ENCODE measurements at places on chromosomes 7 and 10. TPM values are rescaled to one million over a fixed set of nuclear protein-coding genes. Genes with fewer than 3 reads are reported as not detected.

Gene MEIG1
- total RNA-seq: not detected

DNA sequence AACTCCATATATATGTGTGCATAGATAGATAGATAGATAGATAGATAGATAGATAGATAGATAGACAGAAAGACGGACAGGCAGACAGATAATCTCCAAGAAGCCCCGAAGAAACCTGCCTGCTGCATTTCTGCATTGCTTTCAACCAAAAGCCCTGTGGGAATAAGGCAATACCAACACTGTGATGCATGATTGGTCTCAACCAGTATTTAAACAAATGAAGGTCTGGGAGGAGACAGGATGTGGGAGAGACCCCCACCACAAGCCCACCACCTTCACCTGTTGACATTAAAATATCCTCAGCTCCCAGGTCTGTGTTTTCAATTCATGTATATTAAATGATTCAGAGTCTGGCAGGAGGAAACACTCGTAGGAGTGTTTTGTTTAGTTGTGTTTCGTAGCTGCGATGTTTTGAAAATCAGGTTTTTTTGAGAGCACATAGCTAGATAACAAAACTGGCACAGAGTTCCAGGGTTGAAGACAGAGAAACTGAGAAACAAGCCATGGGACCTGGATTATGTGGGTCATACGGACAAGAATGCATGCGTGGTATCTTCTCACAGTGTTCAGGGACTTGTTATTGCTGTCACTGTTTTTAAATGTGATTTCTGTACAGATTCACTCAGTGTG, 200.7 kb upstream of the AHR start:
- DNase-seq: no peak
- no peaks in the 10 kb centered on the region for H3K36me3 ChIP-seq
- no peak overlapping the region for H3K27ac ChIP-seq
- no peaks in the 10 kb centered on the region for H3K4me1 ChIP-seq
- H3K4me3 ChIP-seq: no peak overlapping the region

DNA sequence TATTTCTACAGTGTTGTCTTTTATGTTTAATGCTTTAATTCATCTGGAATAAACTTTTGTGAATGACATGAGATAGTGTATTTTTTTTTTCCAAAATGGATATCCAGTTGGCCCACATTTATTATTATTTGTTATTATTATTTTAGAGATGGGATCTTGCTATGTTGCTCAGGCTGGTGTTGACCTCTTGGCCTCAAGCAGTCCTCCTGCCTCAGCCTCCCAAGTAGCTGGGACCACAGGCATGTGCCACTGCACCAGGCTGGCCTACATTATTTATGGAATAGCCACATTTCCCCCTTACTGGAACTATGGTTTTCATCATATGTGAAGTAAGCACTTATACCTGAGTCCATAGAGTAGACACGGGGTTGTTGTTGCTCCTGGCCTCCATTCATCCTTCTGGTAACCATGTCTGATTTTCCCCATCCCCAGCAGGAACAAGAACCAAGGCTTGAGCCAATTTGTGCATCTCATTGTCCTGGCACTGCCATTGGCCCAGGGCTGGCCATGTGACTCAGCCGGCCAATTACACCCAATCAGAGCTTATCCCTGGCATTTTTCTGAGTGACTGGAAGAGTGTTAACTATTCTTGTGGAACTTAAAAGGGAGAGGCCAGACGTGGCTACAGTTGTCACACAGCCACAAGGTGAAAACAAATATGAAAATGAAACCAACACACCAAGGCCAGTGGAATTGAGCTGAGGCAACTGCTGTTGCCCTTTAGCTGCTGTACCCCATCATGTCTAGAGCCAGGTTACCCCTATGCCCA, 23.1 kb downstream of the PRF1 start:
- H3K4me3 ChIP-seq: no peak overlapping the region
- DNase-seq: peak; percentile 36
- H3K27me3 ChIP-seq: no peaks in the 10 kb centered on the region
- H3K4me1 ChIP-seq: 0 out of 2 replicates have a peak, but pooled peaks cover 3% of the 10 kb centered on the region
- H3K27ac ChIP-seq: no peak overlapping the region

GRCh38 chr10:4638099-4638498, 187.9 kb upstream of the AKR1E2 start:
- no peak overlapping the region for H3K4me3 ChIP-seq
- no peaks in the 10 kb centered on the region for H3K36me3 ChIP-seq
- 0 out of 2 replicates have a peak, but pooled peaks cover 2% of the 10 kb centered on the region for H3K27me3 ChIP-seq
- no peaks in the 10 kb centered on the region for H3K4me1 ChIP-seq
- no peak overlapping the region for H3K27ac ChIP-seq

DNA sequence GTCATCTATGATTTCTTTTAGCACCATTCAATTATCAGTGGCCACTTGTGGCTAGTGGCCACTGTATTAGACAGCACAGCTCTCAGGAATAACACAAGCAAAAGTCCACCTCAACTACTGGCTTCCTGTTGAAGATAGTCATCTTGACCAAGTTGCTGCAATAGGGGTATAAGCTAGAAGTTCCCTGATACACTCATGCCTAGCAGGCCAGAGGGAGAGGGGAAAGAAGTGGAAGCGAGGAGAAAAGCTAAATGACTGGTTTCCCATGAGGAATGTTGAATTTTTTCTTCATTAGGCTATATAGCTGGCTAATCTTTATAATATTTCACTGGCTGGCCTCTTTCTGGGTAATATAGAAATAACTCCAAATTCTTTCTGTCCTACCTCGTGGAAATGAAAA, 327.5 kb upstream of the MEOX2 start:
- no peak for DNase-seq
- no peaks in the 10 kb centered on the region for H3K4me1 ChIP-seq
- H3K27me3 ChIP-seq: no peaks in the 10 kb centered on the region
- H3K4me3 ChIP-seq: no peak overlapping the region
- H3K27ac ChIP-seq: no peak overlapping the region

DNA sequence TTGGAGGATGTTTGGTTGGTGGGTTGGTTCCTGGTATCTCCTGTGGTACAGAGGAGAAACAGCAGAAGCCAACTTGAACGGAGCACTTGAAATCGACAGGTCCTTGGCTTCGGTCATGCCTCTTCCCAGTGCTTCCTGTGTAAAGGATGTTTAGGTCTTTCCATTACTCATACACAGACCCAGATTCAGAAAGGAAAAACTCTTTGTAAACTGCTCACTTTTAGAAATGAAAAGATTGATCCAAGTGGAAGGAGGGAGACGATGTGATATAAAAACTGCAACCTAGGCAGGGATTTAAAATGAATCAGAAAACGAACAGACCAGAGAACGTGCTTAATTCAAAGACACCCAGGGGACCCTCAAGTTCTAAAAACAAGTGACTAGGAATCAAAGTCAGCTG, 338.4 kb downstream of the GALNT17 start:
- H3K27ac ChIP-seq: no peak overlapping the region
- no peaks in the 10 kb centered on the region for H3K36me3 ChIP-seq
- H3K4me3 ChIP-seq: no peak overlapping the region

DNA sequence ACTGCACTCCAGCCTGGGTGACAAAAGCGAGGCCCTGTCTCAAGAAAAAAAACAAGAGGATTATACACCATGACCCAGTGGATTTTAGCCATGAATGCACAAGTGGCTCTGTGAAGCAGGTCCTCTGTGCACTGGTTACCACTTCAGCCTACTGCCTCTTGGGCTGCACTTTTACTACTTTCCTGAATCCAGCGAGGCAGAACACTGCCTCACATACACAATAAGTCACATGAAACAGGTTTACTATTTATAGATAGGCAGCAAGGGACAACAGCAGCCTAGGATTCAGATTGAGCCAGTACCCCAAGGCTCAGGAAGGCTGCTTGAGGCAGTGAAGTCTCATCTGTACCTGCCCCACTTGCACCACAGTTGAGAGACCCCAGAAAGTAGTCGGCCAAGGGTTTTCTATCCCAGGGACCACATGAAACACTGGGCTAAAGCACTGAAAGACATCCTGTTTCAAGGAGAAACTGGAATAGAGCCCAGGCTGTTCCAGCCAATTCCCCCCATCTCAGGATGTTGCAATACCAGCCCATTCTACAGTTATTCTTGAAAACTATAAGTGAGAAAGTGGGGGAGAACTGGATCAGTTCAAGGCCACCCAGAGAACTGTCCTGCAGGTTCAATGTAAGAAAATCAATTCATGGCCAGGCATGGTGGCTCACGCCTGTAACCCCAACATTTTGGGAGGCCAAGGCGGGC, 10.3 kb upstream of the OGDH start:
- no peaks in the 10 kb centered on the region for H3K4me1 ChIP-seq
- H3K27me3 ChIP-seq: no peaks in the 10 kb centered on the region
- H3K27ac ChIP-seq: no peak overlapping the region
- no peak overlapping the region for H3K4me3 ChIP-seq
- no peaks in the 10 kb centered on the region for H3K36me3 ChIP-seq
- no peak for DNase-seq

Measured in Caco-2 (cell line).